ENCODE measurements at places on chromosomes 7 and 10.

GRCh38 chr10:115125505-115125904, 32.3 kb downstream of the ATRNL1 start:
- DNase-seq: no peak

DNA sequence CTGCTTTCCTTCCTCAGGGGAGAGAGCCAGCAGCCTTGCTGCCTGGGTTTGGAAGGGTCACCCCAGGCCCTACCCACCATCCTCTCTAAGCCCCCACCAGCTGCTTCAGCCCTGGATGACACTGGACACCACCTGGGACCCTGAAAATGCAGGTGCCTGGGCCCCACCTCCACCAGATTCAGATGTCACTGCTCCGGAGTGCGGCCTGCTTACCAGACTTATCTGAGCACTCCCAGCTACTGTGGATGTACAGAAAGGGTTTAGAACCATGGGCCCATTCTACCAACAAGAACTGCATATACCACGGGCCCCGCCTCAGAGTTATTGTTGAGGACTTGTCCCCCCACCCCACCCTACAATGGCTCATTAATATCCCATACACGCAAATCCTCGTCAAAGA, 172.3 kb downstream of the PTPRN2 start:
- no peak for DNase-seq

DNA sequence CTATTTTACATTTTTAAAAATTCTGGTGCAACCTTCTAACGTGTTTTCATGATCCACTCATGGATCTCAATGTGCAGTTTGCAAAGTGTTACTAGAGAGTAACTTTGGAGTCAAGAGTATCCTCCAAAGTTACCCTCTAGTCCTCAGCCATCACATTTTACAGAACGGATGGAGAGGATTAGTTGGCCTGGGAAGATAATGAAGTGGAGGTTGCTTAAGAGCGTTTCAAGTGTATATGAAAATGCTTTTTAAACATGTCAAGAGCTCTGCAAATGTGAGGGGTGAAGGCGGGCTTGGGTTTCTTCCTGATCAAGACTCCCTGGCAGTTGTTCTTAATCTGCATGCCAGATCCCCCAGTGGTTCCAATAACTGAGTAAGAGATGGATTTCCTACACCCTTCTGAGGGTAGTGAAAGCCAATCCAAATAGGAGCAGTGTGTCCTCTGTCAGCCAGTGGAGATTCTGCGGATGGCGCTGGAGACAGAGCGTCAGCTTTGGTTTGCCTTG, 299.4 kb upstream of the NPVF start:
- no peak for DNase-seq

- DNase-seq: no peak
Measured at GRCh38 chr7:24987331-24987842, 7.4 kb upstream of the OSBPL3 start.

- no peak for DNase-seq
Measured at GRCh38 chr10:122010405-122011050, 21.6 kb downstream of the TACC2 start.

GRCh38 chr7:131131746-131132431, 195.8 kb upstream of the MKLN1 start:
- no peak for DNase-seq

GRCh38 chr10:129899276-129900130, 64.6 kb downstream of the EBF3 start:
- DNase-seq: no peak

- no peak for DNase-seq
Measured at GRCh38 chr10:121080281-121080891, 229.2 kb downstream of the WDR11 start.

- no peak for DNase-seq
Measured at GRCh38 chr10:58588673-58589265, 76.1 kb downstream of the BICC1 start.

- no peak for DNase-seq
Measured at GRCh38 chr7:105963038-105963667, at the start of gene CDHR3. Gene CDHR3 (plus strand): TSS chr7:105963264. CDS start chr7:105963319, 55 bp downstream.

GRCh38 chr7:155529346-155529745, 17.0 kb downstream of the CNPY1 start:
- no peak for DNase-seq

DNA sequence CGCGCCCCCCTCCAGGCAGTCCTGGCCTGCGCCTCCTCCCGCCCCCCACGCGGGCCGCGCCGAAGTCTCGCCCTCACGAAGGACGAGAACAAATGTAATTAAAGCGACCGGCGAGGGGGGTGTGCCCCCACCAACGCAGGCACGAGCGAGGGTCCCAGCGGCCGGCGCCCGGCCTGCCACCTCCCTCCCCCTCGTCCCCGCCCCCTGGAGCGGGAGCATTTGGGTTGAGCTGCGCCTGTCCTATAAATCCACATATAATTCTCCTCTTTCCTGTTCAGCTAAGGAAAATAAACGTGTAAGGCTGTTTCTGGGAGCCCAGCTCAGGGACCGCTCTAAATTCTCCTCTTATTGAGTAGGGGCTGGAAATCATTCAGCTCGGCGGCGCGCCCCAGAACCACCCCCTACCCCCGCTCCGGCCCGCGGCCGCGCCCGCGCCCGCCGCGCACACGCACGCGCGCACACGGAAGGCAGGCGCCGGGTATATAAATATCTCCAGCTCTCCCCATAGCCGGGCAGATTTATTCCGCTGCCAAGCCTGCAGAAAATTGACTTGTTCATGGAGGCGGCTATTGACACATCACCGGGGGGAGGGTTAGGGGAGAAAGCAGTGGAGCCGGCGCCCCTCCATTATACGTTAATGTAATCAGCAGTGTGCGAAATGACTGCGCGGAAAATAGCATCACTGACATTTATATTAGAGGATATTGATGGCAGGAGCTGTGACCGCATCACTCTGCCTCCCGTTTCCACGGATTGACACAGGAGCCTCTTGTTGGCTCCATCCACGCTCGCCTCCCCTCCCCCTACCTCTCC, 61.6 kb upstream of the BTRC start:
- DNase-seq: no peak

- DNase-seq: no peak
Measured at GRCh38 chr7:36657036-36657660, 67.1 kb downstream of the AOAH start.

GRCh38 chr10:81414038-81414437, 461.0 kb upstream of the NRG3 start:
- DNase-seq: peak; percentile 1

DNA sequence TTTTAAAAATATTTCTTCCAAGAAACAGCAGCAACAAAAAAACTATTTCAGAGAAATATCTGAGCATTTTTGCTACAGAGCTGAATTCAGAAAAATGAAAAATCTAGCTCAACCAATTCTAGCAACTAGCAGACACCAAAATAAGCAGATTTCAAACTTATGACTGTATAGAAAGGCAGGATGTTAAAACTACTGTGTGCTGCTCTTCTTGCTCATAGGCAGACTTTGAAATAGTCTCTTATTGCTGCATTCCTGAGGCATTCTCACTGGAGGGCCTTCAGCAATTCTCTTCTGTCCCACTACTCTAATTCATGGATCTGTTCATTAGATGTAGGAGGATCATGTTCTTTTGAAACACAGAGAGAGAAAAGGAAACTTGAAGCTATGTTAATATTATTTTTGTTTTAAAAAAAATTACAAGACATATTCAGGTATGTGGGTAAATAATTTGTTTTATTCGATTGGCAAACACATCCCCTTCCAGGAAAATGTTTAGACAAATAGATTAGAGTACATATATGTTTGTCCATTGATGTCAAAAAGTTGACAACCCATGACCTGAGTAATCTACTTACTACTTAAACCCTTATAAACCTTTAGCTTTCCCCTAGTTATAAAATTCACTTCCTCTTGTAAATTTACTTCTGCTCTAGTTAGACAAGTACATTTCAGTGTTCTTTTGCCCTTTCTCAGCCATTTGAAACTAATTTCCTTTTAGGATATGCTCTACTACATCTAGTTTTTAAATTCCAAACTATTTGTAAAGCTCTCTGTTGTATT, 428.2 kb upstream of the POT1 start:
- DNase-seq: no peak

DNA sequence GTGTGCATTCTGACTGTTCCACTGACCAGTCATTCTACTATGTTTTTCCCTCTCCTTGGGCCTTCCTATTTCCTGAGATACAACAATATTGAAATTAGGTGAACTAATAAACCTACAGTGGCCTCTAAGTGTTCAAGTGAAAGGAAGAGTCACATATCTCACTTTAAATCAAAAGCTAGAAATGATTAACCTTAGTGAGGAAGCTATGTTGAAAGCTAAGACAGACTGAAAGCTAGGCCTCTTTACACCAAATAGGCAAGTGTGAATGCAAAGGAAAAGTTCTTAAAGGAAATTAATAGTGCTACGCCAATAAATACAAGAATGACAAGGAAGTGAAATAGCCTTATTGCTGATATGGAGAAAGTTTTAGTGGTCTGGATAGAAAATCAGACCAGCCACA, 5.7 kb upstream of the DYNC1I1 start:
- DNase-seq: no peak

GRCh38 chr10:46297406-46298204, 10.8 kb downstream of the ANTXRL start:
- DNase-seq: peak; percentile 61

GRCh38 chr10:114526126-114526503, 121.8 kb upstream of the AFAP1L2 start:
- DNase-seq: peak; percentile 62

- no peak for DNase-seq
Measured at GRCh38 chr7:134353411-134353810, 36.7 kb upstream of the SLC35B4 start.

- DNase-seq: no peak
Measured at GRCh38 chr10:34731885-34732701, 83.0 kb downstream of the PARD3 start.

GRCh38 chr7:66631471-66631870, 2.8 kb downstream of the KCTD7 start:
- DNase-seq: peak; percentile 16

DNA sequence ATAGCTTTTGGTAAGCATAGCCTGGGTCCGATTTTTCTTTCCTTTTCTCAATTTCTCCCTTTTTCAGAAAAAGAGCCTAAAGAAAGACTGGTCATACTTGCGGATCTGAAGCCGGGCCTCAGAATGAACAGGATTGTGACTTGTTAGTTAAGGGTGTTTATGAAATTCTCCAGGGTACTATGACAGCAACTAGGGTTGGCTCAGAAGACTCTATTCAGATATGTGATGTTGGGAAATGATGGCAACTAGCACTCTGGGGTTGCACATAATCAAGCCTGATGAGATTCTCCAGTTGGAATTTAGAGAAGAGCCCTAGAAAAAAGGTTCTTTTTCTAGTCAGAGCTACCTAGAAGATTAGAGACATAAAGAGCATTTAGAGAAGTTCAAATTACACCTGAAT, 352.4 kb upstream of the POM121L12 start:
- no peak for DNase-seq

DNA sequence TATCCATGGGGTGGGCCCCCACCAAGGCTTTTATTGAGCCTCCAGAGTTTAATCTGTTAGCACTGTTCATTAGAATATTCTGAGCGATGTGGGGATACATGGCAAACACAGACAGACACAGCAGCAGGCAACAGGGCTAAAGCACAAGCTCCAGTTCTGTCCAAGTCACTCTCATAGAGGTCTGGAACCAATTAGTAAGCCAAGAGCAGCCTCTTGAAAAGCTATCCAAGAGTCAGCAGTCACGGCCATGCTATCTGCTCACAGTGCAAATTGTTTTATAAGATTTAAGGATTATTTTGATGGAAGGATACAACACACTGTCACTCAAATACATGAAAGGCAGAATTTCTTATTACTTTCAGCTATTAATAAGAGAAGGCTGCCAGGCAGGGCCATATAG, 86.4 kb upstream of the DGKB start:
- no peak for DNase-seq

- DNase-seq: no peak
Measured at GRCh38 chr10:32922170-32922569, 35.9 kb downstream of the ITGB1 start.

GRCh38 chr10:106436123-106436715, 728.3 kb downstream of the SORCS1 start:
- DNase-seq: no peak

GRCh38 chr10:74585231-74586087, 240.9 kb upstream of the KAT6B start:
- peak; percentile 40 for DNase-seq

DNA sequence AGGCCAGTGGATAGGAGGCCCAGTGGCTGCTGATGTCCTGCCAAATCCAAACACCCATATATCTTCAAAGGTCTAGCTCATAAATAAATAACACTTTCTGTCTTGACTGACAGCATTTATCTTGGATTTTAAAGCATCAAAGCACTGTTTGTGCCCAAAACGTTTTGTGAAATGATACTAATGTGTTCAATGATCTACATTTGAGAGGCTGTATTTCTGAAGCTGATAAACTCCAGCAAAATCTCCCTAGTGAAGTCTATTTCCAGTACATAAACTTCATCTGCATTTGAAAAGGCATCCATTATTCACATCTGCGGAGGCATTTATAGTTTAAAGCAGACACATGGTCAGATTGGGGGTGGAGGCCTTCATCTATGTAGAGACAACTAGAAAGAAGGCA, 276.3 kb downstream of the HPSE2 start:
- DNase-seq: no peak

- DNase-seq: no peak
Measured at GRCh38 chr7:134892963-134893362, 93.3 kb upstream of the AGBL3 start.

- DNase-seq: no peak
Measured at GRCh38 chr10:116259638-116260037, 13.4 kb downstream of the GFRA1 start.

GRCh38 chr10:8301333-8301732, 246.8 kb downstream of the GATA3 start:
- no peak for DNase-seq
